ENCODE measurements at places on chromosomes 3 and 15.

- DNase-seq: no peak
Measured at GRCh38 chr15:26259581-26259980, 396.5 kb upstream of the ATP10A start.

DNA sequence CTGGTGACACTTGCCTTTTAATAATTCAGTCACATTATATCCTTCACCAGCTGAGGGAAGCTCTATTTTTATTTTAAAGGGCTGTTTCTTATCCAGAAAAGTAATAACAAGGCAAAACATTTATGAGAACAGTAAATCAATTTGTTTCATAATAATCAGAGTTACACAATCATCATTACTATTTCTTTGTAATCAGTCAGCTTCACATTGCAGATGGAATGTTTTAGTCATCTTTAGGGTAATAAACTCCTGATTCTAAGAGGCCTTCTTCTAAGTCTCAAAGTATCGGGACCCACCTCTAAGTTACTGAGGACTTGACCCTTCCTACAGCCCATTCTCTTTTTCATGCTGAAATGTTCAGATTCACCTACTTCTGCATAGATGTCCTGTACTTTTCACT is 298.3 kb upstream of the TGFBR2 start:
- no peak for DNase-seq

GRCh38 chr15:81400640-81401236 is 26.7 kb upstream of the TMC3 start:
- DNase-seq: peak; percentile 73

DNA sequence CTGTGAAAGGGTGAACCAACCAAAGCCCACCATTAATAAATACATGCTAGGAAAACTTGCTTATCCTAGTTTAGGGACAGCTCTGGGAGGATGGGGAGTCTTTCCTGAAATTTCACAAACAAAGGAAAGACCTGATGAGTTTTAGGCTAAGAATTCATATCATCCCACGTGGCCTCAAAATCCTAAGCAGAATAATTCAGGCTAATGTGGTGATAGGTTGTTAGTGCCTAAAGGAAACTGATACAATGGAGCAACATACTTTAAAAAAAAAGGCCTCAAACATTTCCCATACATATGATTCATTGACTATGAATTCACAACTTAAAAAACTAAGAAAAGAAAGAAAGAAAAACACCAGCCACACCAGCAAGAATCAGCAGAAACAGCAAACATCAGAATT is 126.9 kb upstream of the CNTN4 start:
- DNase-seq: peak; percentile 4

GRCh38 chr3:180548050-180548449 is 53.9 kb upstream of the TTC14 start:
- DNase-seq: no peak

DNA sequence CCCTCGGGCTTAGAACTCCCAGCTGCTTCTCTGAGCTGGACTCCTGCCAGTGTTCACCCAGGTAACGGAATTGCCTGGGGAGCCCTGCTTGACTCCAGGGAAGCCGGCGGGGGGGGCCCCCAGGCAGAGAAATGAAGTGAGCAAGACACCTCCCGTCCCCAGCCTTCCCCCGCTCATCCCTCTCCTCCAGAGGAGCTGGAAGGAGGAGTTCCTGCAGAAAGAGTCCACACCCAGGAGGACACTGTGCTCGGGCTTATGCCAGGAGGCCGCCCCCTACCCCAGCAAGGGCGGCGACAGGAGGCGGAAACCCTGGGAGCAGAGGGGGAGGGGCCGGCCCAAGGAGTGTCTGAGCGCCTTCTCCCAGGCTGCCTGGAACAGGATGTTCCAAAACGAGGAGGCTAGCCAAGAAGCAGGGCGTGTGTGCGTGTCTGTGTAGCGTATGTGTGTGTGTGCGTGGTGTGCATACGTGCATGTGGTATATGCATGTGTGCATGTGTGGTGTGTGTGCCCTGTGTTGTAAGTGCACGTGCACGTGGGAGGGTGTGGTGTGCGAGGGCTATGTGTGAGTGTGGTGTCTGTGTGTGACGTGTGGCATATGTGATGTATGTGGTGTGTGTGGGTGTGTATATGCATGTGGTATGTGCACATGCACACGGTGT is 511.3 kb downstream of the SHQ1 start:
- DNase-seq: peak; percentile 48

- no peak for DNase-seq
Measured at GRCh38 chr15:78625606-78626280, 4.9 kb upstream of the CHRNA3 start.
